ENCODE measurements at places on chromosomes 7 and 10.
A peak's percentile ranks its signal among the peaks of the same experiment; 100 is the strongest.

DNA sequence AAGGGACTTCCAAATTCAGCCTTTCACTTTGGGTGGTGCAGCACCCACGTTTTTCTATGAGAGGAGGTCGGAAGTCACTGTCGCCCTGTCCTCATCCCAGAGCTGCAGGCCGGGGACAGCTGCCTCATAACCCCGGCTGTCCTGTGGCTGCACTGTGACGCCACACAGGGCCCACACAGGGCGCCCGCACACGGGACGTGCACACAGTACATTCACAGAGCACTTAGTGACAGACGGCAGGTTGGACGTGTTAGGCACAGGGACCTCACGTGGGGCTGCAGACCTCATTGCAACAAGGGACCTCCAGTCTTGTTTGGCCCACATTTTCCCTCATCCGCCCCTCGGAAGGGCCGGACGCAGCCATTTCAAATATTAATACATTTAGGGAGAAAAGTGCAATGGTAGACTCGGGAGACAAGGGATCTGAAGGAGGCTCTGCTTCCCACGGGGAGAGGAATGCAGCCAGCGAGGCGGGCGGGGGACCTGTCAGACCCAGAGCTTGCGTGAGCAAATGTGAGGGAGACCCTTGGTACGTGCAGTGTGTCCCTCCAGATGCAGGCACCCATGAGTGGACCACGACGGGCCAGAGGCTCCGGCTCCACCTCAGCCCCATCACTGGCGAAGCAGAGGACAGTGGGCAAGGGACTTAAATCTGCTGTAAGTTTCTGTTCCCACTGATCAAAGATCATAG lies 86.7 kb downstream of the VOPP1 start:
- no peak for DNase-seq

- DNase-seq: no peak
Observed at GRCh38 chr7:85025312-85025756, 161.5 kb downstream of the SEMA3D start.

GRCh38 chr10:33155720-33156638 lies 178.5 kb downstream of the NRP1 start:
- no peak for DNase-seq

GRCh38 chr10:50614444-50615137 lies 9.2 kb downstream of the SGMS1 start:
- DNase-seq: no peak

- no peak for DNase-seq
Observed at GRCh38 chr7:144812379-144813283, 23.2 kb downstream of the TPK1 start.

DNA sequence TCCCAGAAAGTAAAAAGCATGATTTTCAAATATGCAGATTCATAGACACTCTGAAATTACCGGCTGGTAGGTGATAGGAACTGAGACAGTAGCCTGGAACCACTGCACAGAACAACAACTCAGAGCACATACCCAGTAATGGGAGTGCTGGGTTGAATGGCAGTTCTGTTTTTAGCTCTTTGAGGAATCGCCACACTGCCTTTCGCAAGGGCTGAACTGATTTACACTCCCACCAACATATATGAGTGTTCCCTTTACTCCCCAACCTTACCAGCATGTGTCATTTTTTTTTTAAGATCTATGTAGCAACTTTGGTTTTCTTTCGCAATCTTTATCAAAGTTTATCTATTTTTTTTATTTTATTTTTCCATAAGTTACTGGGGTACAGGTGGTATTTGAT lies 358.8 kb downstream of the CALN1 start:
- peak; percentile 1 for DNase-seq

DNA sequence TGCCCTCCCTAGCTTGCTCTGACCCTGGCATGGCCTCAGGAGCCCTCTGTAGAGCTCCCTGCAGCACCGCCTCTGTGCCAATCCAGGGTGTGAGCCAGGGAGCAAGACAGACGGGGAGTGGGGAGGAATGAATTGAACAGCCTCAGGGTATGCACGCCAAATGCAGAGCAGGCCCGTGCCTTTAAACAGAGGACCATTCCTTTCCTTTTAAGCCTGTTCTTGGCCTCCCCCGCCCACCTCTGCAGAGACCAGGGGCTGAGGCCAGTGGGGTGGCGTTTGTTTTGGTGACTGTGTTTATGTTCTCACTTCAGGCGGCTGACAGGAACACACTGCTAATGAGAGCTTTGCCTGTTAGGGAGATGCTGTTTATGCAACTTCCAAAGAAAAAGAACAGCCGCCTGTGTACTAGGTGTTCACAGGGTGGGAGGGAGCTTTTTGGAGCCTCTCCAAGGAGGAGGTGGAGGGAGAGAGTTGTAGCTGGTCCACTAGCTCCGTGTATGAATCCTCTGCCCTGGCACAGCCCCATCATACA lies 528.1 kb upstream of the DPP6 start:
- DNase-seq: no peak

DNA sequence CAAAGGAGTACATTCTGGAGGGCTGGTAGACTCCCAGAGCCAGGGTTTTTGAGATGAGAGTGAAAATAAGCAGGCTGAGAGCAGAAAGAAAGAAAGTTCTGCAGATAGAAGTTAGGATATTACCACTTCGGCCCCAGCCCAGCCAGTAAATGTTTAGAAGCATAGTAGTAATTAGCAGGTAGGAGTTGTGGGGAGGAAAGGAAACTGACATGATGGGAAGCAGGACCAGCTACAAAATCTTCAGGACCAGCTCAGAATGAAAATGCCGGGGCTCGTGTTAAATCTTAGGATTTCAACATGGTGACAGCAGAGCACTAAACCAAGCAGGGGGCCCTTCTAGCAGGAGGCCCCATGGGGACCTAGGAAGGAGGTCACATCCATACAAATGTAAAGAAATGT lies 28.7 kb downstream of the PRSS2 start:
- DNase-seq: peak; percentile 13

DNA sequence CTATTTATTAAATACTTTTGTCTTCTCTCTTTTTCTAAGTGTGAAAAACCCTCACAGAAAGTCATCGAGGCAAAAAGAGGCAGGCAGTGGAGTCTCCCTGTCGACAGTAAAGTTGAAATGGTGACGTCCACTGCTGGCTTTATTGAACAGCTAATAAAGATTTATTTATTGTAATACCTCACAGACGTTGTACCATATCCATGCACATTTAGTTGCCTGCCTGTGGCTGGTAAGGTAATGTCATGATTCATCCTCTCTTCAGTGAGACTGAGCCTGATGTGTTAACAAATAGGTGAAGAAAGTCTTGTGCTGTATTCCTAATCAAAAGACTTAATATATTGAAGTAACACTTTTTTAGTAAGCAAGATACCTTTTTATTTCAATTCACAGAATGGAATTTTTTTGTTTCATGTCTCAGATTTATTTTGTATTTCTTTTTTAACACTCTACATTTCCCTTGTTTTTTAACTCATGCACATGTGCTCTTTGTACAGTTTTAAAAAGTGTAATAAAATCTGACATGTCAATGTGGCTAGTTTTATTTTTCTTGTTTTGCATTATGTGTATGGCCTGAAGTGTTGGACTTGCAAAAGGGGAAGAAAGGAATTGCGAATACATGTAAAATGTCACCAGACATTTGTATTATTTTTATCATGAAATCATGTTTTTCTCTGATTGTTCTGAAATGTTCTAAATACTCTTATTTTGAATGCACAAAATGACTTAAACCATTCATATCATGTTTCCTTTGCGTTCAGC lies 43.4 kb downstream of the TARP start:
- no peak for DNase-seq

DNA sequence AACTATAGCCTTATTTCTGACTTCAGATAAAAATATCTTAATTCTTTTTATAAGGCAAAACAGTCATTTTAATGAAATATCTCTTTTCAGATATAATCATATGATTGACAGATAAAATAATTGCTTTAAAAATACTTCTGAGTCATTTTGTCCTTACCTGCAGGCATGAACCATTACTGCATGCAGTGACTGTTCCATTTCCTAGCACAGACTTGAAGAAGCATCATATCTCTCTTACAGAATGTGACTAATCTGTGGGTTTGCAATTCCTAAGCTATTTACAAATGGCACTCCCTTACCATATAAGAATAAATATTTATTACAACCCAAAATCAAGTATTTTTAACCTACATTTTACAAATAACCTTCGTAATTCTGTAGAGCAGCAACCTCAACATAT lies 120.7 kb downstream of the SRPK2 start:
- no peak for DNase-seq

- no peak for DNase-seq
Observed at GRCh38 chr10:110810625-110811024, 61.1 kb upstream of the PDCD4 start.

DNA sequence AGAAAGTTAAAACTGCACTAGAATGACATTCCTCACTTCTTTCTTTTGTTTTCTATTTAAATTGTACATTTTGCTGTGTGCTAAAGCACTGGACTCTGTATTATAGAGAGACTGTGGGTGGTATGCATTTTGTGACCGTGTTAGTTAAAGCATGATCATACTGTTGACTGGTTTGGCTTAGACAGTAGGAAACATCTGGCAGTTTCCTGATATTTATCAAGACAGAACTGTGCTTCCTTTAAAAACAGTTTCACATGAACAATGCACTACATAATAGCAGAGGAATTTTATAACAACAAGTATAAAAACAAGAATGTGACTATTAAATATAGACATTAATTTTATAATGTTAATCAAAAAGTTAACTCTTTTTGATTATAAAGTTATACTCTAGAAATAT lies 23.1 kb downstream of the GNG11 start:
- DNase-seq: no peak

DNA sequence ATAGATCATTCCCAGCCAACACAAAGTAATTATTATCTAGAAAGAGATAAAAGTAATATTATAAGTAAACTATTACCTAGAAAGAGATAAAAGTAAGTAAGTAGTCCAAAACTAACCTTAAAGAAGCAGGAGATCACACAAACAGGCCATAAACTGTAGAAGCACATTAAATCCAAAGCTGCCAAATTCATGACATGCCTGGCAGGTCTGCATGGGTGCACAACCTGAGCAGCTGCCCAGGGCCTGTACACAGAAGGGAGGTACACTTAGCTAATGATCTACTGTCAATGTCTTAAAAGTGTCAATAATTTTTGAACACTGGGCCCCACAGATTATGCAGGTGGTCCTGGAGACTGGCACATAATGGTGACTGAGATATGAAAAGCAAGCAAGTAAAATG lies 196.5 kb downstream of the GRM8 start:
- DNase-seq: no peak

DNA sequence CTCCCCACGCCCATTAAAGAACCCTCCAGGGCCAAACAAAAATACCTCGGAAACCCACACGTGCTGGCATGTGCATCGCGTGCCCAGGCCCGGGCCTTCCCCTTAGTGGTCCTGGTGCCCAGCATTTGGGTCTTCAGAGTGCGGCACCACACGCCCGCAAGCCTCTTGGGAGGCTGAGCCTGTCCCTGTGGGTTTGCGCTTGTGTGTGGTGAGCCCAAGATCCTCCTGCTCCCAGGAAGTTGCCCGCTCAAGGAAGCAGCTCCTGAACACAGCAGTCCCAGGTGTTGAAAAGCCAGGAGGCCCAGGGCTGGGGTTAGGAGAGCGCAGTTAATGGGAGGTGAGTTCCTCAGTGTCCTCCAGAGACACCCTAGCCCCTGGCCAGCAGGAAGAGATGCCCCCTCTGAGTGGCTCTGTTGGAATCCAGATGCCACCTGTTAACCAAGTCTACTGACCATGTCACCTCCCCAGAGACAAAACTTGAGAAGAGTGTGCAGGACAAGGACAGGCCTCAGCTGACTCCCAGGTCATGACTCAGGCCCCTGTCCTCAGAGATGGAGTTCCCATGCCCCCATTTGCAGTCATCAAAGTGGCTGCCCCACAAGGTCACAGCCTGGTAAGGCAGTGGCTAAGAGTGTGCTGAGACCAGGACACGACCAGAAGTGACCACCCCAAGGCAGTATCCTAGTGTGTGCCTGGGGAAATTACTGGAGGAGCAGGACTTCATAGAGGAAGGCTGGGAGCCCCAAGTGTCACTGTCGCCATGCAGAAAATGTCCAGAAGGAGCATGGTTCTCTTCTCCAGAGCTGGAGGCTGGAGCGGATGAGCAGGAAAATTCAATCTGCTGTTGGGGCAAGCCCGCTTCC lies 5.2 kb downstream of the FZD9 start:
- DNase-seq: no peak

GRCh38 chr10:132528064-132528691 lies 9.4 kb upstream of the INPP5A start:
- no peak for DNase-seq

- no peak for DNase-seq
Observed at GRCh38 chr7:107037717-107038603, 6.5 kb upstream of the PRKAR2B start.

- no peak for DNase-seq
Observed at GRCh38 chr7:110432061-110432553, 658.8 kb upstream of the LRRN3 start.

DNA sequence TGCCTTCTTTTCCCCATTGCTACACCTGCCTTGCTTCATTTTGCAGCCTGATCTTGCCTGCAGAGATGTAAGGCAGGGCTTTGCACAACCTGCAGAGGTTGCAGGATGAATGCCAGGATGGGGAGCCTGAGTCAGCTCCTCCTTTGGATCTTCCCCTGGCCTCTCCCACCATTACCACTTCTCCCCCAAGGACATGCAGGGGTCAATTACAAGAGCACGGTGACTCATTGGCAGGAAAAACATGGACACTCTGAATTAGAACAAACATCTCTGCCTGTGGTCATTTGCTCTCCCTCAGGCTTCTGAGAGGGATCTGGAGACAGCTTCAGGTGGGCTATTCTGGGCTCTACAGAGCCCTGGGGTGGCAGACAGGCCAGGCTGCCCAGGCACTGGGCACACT lies 89.2 kb downstream of the HERPUD2 start:
- DNase-seq: no peak

DNA sequence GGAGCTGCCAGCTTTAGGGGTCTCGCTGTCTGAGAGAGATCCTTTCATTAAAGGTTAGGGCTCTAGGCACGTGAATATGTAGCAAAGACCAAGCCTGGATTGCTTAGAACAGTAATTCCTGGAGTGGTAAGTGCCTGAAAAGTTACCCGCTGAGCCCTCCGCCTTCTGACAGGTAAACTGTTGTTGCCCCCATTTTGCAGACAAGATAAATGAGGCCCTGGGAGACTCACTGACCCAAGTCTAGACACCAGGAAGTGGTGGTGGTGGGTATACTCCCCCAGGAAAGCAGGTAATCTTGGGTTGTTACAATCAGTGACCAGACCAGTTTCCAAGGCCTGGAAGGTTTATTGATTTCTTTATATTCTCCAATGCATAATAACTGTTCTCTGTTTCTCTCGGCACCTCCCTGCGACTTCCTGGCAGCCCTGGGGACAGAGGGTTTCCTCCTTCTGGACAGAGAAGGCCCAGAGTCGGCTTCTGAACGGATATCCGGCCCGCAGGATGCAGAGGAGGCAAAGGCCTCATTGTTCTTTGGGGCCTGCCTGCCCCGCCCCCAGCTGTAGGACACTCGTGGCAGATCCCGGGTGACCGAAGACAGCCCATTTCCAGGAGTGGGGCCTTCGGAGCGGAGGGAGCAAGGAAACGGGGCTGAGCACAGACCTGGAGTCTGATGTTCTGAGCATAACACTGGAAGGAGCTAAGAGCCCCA lies 1.3 kb upstream of the GRK5 start:
- no peak for DNase-seq
